Pons (tissue), 1 donor: ENCODE measurements at places on chromosomes 4 and X.

DNA sequence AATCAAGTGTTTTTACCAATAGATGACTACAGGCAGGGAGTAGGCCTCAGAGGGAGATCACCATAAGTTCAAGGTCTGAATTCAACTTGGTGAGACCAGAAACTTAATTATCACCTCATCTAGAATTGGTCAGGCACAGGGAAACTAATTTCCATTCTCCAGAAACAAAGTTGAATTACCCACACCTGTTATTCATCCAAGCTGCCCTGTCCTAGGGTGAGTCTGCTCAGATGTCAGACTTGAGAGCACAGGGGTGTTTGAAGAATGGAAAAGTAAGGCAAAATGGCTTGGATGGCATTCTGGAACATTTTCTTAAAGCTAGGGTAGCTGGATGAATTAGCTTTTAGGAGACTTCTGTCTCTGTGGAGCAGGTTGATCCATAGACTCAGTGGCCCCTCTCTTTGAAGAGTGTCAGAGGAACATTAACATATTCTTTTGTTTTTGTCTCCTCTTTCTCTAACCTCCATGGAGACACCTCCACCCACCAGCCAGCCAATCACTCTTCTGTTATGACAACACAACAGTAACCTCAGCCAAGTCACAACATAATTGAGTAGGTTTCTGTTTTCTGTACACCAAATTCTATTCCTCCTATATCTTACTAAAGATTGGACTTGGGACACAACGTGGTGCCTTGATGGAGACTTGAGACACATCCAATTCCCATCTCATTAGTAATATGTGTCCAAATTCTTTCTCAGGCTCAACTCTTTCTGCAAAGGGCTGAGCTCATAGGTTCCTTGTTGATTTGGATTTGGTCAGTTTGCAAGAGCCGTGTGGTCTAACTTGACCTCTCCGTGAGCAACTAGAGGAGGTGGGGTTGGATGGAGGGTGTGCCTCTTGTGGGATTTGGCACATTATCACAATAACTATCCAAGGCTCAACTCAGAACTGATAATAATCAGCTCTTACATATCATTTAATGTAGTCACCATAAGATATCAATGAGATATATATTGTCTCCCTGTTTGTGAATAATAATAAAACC lies 45.1 kb downstream of the VSIG4 start:
- no peak for DNase-seq

DNA sequence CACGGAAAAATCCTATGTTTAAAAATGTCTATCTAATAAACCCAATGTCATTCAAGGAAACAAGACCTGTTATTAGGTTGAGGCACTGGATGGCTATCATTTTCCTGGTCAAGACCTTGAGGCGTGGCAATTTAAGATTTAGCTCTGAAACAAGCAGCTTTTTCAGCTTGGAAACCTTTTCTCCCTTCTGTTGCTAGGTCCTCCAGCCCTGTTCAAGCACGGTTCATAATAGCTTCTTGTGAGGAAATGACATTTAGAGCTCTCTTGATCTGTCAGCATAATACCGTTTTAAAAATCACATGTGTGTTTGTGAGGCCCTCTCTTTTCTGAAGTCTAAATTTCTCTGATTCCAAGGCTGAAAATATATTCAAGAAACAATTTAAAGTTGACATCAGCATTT lies 133.6 kb upstream of the GRPR start:
- DNase-seq, result no peak

DNA sequence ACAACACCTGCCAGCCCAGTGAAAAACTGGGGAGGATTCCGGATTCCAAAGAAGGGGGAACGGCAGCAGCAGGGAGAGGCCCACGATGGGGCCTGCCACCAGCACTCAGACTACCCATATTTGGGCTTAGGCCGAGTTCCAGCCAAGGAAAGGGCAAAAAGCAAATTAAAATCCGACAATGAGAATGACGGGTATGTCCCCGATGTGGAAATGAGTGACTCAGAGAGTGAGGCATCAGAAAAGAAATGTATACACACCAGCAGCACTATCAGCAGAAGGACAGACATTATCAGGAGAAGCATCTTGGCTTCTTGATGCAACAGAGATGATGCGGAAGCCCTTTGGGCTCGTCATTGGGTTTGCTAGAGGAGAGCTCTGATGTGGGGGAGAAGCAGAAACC lies 62.4 kb downstream of the JADE1 start:
- no peak for DNase-seq

GRCh38 chr4:112381996-112382692 lies 85.0 kb downstream of the ALPK1 start:
- no peak for DNase-seq

DNA sequence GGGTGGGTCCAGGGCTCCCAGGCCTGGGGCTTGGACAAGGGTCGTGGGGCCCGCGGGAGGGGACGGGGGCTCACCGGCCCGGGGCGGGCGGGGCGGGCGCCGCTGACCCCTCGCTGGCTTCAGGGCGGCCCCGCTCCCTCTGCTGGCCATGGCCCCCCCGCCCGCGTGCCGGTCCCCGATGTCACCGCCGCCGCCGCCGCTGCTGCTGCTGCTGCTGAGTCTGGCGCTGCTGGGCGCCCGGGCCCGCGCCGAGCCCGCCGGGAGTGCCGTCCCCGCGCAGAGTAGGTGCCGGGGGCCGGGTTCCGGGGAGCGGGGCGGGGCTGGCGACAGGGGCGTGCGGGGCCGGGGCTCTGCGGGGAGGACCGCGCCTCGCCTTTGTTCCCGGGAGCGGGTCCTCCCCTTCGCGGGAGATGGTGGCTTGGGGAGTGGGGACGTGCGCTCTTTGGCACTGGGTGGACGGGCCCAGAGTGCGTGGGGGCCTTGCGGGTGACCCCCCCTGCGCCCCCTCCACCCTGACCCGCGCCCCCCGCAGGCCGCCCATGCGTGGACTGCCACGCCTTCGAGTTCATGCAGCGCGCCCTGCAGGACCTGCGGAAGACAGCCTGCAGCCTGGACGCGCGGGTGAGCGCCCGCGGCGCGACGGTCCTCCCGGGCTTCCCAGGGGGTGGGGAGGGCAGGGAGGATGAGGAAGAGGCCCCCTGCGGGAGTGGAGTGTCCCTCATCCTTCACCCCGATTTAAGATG lies 16.8 kb upstream of the NAT8L start:
- no peak for DNase-seq

- peak; percentile 86 for DNase-seq
These were observed 343.5 kb downstream of the RAPGEF2 start for GRCh38 chr4:159446266-159446976.

- no peak for DNase-seq
These were observed 1101.0 kb upstream of the PCDH7 start for GRCh38 chr4:29619168-29619567.

DNA sequence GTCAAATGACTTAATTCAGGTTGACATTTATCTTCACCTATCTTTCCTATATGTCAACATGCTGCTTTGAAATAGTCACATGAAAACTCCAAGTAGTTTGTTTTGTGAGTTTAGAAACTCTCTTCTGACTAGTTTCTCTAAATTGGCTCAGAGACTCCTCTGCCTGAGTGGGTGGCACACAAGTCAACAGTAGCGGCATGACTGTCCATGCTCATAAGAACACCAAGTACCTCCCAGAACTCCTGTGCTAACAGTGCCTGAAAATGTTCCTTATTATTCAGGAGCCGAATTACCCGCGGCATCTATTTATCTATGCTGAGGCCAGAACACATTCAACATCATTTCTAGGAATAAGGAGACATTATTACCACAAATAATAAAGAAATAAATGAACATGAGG lies 116.3 kb downstream of the SORBS2 start:
- DNase-seq, result no peak

DNA sequence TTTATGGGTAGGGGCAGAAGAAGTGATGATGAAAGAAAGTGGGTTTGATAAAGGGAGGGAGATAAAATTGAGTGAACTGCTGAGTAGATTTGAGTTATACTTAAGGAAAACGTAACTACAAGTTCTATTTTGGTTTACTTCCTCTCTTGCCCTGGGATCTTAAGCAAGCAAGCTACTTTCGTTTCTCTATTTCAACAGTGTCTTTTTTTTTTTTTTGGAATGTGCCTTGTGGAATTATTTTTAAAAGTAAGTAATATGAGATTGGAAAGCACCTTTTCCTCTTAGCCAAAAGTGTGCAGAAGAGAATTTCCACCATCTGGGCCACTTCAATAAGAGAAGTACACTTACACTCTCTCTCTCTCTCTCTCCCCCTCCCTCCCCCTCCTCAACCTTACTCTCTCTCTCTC lies 16.0 kb upstream of the C4orf36 start:
- peak; percentile 71 for DNase-seq
